ENCODE measurements at places on chromosomes 6 and 20.

DNA sequence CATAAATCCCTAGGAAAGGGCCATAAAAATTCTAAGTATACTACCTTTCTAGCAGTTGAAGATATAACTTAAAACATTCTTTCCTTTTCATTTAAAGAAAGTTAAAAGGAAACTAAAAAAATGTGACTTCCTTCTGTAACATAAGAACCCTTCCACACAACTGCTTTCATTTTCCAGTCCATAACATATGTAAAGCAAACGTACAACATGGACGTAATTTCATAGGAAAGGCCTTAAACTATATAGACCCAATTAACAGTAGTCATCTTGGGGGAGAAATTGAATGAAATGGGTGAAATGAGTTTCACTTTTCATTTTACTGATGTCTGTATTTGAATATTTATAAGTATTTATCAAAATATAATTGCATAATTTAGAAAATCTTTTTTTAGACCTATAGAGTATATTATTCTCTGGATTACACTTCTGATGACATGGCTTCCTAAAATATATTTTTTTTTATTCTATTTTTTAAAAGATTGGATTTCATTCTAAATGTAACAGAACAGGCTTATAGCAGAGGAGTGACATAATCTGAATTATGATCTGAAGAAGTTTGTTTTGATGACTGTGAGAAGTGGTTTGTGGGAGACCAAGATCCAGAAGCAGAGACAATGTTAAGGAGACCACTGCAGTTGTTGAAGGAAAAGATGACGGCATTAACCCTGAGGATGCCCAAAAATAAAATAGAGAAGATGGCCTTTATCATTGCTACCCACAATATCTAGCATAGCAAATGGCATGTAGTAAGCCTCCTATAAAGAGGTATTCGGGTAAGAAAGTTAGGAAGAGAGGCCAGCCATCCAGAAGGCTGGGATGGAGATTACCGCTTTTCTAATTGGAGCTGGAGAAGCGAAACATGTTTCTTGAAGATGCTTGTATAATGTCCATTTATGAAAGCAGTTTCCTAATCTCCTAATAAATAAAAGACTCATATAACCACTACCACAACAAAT lies 260.4 kb downstream of the PTPRK start:
- peak; percentile 16 for DNase-seq

DNA sequence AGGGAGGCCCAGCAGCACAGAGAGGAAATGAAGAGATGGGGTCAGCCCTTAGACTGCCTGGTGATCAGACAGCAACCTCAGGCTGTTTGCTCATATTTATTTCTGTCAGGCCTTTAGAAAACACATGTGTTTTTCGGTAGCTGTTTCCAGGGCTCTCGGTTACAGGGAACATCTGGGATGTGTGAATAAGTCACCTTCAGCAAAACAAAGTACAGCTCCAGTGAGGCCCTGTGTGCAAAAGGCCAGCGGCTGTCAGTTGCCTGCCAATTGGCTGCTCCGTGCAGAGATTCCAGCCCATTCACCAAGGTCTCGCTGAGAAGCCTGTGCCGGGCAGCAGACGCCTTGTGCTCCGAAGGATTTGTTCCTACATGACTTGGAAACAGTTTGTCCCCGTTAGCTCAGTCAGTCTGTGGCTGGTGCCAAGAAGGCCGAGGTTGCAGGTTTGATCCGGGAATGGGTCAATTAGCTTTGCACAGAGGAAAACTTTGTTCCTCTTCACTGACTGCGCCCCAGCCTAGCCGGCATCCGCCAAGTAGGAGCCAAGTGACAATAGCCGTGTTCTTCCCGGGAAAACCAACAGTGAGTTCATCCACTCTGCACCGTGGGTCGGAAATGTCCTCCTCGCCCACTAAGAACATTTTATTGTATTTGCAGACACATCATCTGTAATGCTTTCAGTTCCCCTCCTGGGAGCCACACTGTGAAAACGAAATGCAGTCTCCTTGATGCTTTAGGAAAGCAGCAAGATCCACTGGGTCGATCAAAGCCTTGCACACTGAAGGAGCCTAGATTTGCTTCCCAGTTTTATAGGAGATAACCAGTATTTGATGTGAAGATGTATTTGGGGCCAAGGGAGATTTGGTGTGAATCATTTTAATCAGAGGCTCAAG lies 315.4 kb upstream of the CDYL start:
- no peak for DNase-seq

- no peak for DNase-seq
These were observed 218.2 kb upstream of the RNF24 start for GRCh38 chr20:4233520-4233919.

GRCh38 chr6:18510644-18511033 lies 123.5 kb downstream of the RNF144B start:
- no peak for DNase-seq

GRCh38 chr6:22829070-22829469 lies 259.7 kb downstream of the HDGFL1 start:
- no peak for DNase-seq

GRCh38 chr6:124947971-124948451 lies 14.2 kb upstream of the RNF217 start:
- DNase-seq = no peak

GRCh38 chr6:157206359-157206815 lies 116.9 kb downstream of the TMEM242 start:
- DNase-seq = no peak

Measured in central memory CD4-positive, alpha-beta T cell (primary cell).